Spinal cord (tissue), 10 donors: ENCODE measurements at places on chromosomes 6 and 20. TPM values are rescaled to one million over a fixed set of nuclear protein-coding genes. Genes with fewer than 3 reads are reported as not detected.

Gene PRR18
- polyA plus RNA-seq = 15.4 TPM

Gene SMPD2
- 6.9 TPM for polyA plus RNA-seq

Gene FIG4
- polyA plus RNA-seq = 33.4 TPM

Gene UNC5CL
- polyA plus RNA-seq = 0.92 TPM

Gene VGLL2
- 0.46 TPM for polyA plus RNA-seq

Gene TFAP2C
- polyA plus RNA-seq = 0.17 TPM

Gene TNFRSF6B
- 2.8 TPM for polyA plus RNA-seq

Gene CTAGE9
- polyA plus RNA-seq = not detected
